ENCODE measurements at places on chromosomes 12 and 14.

DNA sequence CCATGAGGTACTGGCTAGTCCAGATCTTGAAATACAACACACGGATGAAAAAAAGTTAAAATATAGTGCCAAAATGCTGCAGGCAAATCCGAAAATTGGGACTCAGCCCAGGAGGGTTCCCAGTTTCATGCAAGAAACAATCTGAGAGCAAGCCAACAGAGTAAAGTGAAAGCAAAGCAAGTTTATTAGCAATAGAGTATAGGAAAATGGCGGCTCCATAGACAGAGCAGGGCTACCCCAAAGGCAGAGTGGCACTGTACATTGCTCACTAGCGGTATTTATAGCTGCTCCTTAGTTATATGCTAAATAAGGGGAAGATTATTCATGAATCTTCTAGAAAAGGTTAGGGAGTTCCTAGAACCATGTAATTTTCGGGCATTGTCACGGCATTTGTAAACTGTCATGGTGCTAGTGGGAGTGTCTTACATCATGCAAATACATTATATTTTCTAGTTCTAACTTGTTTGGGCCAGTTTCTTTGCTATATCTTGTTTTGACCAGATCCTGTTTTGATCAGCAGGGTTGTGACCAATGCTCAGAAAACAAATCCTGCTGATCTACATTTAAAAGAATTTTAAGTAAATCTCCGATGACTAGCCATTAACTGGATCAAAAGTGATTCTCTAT is 29.1 kb downstream of the RECQL start:
- no peak for DNase-seq

GRCh38 chr12:124689631-124690030 is 122.2 kb upstream of the NCOR2 start:
- no peak for DNase-seq

DNA sequence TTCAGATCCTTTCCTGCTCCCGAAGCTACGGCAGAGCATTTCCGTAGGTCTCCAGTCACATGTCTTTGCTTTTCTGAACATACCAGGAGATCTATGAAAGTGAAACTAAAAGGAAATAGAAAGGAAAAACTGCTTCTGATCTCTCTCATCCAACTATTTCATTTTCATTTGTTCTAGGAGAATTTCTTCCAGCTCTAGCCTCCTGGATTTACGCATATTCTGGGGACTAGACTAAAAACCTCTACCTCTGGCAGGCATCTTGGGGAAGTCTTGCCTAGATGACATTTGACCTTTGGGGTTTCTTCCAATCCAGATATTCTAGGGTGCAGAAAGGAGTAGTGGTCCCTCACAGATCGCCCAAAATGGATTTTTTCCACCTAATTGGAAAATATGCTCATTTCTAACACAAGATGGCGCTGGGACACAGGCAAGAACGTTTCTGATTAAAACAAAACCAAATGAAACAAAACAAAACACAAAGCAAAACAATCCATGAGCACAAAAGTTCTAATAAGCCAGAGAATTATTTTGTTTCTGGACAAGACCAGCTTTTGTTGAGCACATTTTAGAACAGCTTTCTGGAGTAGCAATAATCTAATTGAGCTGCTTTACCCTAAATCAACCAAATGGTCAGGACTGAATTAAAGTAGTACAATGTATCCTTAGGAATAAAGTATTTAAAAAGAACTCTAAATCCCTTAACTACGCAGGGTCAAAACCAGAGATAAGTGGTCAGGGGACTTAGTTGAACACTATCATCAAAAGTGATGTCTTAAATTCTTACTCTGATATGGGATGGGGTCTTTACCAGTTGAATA is 12.3 kb upstream of the PARP11 start:
- DNase-seq, result no peak

DNA sequence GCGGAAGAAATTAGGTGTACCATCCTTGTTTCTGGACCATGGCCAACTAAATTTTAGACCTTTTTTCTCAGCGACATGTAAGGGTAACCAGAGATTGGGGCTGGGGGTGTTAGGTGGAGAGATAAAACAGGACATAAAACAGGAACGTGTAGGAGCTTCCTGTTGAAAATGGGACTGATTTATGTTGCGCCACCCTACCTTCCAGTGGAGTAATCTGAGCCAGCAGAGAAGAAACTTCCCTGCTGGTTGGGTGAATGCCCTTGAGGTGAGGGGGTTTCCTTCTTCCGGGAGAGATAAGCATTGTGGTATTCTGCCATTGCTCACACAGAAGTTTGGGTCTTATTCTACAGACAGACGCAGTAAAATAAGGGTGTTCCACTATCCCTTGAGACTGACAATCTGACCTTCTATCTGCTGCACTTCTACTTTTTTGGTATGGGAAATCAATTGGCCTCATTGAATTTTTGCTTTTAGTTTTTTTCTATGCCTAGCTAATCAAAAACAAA is 417.6 kb downstream of the PCNX1 start:
- DNase-seq, result no peak

- DNase-seq, result no peak
Observed at GRCh38 chr12:123410041-123410412, 26.1 kb downstream of the KMT5A start.

- DNase-seq, result no peak
Observed at GRCh38 chr14:49220492-49220891, 365.7 kb downstream of the RPS29 start.

- DNase-seq, result no peak
Observed at GRCh38 chr12:10405294-10405693, 4.3 kb downstream of the KLRC4 start.

DNA sequence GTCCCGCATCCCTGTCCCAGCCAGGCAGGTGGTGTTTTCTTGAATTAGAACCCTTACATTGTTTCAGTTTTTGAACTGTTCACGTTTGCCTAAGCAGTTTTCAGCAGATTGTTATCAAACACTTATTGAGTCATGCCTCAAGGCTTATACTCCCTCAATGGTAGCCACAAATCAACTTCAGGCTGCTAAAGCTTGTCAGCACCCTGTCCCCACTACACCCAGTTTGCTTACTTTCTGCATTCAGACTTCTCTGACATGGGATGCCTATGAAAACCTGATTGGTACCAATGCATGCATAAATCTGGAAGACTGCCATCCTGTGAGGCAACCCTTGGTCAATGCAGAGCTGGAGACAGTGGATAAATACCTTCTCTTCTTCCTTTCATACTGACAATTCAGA is 225.4 kb downstream of the BTG1 start:
- no peak for DNase-seq
